ENCODE measurements at places on chromosomes 2 and 18.

- DNase-seq = no peak
Observed at GRCh38 chr2:203432811-203433210, 102.3 kb downstream of the RAPH1 start.

- DNase-seq = no peak
Observed at GRCh38 chr2:231866450-231866849, 59.7 kb downstream of the NPPC start.

GRCh38 chr2:148534416-148535204 is 109.9 kb upstream of the EPC2 start:
- DNase-seq = no peak

DNA sequence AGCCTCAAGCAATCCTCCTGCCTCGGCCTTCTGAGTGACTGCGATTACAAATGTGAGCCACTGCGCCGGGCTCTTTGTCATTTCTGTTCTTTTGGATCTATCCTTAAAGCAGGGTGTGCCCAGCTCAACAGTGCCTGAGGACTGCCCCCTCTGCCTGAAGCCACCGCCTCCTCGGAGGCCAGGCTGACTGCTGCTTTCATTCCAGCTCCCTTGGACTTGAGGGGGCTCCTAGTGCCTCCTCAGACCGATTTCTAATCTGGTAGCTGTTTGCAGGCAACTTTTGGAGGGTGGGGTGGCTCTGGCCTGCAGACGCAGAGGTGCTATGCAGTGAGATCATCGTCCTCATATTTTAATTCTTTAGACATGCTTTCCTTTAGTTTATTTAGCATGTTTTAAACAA is 35.9 kb upstream of the KLF11 start:
- DNase-seq = no peak

GRCh38 chr2:234764372-234764771 is 187.4 kb upstream of the SH3BP4 start:
- no peak for DNase-seq

DNA sequence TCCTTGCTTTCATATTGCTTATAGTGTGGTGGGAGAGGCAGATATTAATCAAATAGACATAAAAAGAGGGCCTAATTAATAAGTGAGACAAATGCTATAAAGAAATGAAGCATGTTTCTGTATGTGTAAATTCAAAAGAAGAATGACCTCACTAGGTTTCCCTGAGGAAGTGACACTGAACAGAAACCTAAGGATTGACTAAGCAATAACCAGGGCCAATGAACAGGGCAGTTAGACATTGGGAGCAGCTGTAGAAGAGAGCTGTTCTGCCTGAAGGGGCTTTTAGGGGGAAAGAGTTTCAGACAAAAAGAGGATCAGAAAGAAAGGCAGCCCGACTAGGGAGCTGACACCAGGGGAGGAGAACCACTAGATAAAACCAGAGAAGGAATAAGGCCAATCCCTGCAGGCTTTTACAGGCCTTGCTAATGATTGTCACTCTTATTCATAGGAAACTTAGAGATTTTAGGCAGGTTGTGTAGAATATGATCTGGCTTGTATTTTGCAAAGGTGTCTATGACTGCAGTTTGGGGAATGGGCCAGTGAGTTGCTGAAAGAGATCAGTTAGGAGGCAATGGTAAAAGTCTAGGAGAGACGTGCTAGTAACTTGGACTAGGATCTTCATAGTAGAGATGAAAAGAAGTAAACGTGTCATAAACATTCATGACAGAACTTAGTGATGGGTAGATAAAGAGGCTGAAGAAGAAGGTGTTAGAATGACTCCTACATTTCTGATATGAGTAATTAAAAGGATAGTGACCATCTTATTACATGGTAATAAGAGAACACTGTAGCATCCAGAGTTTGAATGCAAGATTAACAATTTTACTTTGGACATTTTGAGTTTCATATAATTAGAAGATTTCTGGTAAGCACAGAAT is 26.8 kb upstream of the NABP1 start:
- no peak for DNase-seq

DNA sequence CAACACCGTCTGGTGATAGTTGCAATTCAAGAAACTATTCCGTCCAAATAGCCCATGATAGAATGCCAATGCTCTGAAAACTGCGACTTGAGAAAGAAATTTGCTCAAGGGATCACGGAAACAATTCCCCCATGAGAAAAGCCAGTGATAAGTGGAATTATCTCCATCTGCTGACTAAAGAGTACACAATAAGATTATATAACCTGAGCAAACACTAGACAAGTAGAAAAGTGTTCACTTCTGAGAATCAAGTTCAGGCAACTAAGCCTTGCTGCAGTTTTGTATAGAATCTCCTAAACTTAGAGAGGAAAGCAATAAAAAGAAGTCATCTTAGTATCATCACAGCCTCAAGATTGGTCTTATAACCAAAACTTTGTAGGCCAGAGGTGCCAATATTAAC is 336.3 kb upstream of the NRXN1 start:
- no peak for DNase-seq

DNA sequence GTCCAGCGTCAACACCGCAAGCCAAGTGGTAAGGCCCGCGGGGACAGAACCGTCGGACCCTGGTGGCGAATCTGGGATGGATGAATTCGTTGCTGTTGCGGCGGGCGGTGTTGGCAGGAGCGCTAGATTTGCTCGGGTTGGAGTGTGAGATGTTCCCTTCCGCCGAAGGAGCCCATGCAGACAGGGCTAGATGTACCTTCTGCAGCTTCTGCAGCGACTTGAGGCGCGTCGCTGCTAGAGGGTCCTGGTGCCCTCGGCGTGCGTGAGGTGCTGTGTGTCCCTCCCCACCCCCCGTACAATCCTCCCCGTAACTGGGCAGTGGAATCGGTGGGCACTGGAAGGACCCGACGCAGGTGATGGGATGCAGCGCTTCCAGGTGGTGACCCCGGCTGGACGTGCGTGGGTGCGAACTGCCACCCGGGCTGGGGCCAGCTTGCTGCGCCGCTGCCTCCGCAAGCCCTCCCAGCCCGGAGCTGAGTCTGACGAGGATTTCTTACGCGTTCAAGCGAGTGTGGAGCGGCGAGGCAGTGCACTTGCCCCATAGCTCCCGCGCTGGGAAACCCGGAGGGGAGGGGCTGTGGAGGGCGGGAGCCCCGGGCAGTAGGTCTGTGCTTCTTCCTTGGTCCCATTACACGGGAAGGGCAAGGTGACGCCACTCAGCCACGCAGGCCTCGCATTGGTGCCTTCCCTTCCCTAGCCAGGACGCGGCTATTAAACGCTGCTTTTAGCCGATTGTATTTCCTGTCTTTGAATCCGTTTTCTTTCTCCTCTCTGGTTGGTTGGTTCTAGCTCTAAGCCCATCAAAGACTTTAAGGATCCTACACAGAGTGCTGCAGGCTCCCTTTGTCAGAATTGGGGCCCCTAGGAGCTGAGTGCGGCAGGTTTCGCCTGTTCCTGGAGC is 34.2 kb downstream of the CHRNA1 start:
- DNase-seq = peak; percentile 44

DNA sequence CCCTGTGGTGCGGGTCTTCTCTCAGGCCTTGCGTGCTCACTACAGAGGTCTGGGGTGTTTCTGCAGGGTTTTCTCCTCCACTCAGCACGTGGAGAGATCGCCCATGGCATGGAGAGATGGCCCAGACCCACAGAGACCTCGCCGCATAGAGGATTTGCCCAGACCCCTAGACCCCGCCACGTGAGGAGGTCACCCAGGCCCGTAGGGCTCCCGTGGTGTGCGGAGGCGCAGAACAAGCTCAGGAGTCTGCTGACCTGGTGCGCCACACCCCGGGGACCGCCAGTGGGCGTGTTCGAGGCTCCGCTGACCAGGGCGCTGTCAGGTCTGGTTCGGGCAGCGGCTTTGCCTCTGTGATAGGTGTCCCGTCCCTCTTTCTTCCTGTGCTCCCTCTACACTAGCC is 64.5 kb downstream of the ADI1 start:
- no peak for DNase-seq

GRCh38 chr2:165791421-165792103 is 2.5 kb downstream of the GALNT3 start:
- DNase-seq = no peak

GRCh38 chr18:48803518-48803917 is 147.2 kb downstream of the SMAD7 start:
- no peak for DNase-seq

DNA sequence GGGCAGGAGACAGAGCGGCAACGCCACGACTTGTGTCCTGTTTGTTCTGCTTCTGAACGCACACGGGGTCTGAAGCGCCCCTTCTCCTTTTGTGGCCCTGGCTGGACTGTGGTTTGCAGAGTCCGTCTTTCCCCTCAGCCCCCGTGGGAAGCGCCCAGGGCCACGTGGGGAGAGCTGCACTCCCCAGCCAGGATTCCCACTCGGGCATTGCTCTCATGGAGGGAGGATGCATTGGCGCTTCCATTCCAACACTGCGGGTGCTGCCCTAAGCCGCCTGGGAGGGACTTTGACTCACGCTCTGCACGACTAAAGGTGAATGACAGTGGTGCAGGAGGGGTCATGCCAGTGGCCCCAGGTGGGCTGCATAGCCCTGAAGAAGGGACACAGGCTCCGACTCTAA is 52.5 kb downstream of the TIMM21 start:
- DNase-seq = no peak

DNA sequence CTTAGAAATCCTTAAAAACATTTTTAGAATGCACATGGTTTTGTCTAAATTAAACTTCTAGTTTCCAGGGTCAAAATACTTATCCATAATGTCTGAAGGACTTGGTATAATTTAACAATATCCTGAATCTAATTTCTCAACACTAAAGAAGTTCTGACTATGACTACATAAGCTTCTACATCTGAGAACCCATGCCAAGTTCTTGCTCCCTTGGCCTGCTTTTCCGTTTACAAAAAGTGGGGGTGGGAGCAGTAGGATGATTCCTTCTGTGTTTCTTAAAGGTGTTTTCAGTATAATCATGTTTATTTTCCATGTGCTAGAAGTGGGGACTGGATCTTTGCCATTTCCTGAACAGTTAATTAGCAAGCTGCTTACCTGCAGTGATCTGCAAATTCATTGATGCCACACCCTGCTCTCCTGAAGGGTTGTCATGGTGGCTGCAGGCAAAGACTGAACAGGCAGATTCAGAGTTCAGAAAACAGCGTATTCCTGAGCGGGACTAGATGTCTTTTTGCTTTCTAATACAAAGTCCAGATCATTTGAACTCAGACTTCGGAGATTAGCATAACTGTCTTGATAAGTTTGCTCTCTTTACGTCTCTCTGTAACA is 36.2 kb downstream of the ADNP2 start:
- DNase-seq = no peak

- DNase-seq = no peak
Observed at GRCh38 chr2:206031162-206031784, 54.7 kb downstream of the INO80D start.

DNA sequence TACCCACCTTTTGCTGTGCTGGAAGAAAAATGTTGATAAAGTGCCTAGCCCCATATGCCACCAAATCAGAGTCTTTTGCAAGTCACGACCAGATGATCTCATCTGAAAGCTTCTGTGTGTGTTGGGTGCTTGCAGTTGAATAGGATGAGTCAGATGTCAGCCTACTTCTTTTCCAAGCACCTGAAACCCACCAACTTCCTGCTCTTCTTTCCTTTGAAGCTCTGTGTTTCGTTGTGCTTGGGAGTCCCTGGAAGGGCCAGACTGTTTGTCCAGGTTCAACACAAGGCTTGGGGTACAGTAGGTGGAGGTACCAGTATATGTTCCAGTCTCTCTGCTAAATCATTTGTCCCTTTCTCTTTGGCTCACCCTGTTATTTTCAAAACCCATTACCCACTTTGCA is 36.8 kb upstream of the LCLAT1 start:
- DNase-seq = no peak

DNA sequence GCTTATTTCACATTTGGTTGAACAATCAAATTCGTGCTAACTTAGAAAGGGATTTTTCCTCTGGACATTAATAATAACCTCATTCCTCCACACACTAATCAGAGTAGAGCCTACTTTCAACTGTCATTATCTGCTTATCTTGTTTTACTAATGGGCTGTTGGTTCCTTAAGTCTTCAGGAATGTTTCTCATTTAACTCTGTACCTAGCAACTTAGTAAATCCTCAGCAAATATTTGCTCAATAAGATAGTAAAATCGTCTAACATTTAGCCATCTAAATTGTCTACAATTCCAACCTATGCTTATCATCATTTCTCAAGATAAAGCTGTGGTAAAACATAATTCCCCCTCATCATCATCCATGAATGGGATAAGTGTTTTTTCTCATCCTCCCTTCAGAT is 98.1 kb downstream of the CDH2 start:
- DNase-seq = no peak

GRCh38 chr2:157856187-157856515 is 20.0 kb downstream of the ACVR1 start:
- no peak for DNase-seq

DNA sequence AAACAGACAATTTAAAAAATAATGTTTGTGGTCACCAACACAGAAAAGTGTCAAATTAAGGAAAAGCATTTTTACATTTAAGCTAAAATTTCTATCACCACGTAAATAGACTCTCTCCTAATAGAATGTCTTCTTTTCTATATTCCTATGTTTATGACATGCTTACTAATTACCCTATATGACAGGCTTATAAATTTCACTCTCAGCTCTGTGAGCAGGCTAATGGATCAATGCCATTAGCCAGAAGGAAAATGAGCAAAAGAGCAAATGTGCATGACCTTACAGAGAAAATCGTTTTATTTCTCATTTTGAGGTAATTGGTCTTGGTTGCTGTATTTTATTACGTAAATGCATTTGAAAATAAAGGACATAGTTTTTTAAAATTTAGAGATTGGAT is 209.7 kb downstream of the TMX3 start:
- DNase-seq = no peak

- no peak for DNase-seq
Observed at GRCh38 chr2:179412112-179412511, 147.5 kb upstream of the SESTD1 start.

GRCh38 chr2:235328991-235329390 is 164.9 kb upstream of the AGAP1 start:
- DNase-seq = no peak

DNA sequence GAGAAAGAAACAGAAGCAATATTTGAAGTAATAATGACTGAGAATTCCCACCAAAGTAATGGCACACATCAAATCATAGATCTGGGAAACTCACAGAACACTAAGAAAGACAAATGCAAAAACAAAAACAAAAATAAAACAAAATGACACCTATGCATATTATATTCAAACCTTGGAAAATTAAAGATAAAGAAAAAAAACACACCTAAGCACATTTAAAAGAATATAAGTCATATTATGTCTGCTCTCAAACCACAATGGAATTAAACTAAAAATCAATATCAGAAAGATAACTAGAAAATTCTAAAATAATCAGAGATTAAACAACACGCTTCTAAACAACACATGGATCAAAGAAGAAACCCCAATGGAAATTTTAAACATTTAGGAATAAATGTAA is 59.7 kb upstream of the GALNT5 start:
- DNase-seq = no peak

DNA sequence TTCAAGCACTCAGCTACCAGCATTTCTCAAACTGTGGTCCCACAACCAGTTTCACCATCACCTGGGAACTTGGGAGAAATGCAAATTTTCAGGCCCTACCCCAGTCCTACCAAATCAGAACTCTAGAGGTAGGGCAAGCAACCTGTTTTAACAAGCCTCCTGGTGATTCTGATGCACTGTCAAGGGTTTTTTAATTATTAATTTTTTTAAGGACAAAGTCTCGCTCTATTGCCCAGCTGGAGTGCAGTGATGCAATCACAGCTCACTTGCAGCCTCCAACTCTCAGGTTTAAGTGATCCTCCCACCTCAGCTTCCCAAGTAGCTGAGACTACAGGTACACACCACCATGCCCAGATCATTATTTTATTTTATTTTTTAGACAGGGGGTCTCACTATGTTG is 7.8 kb downstream of the ACMSD start:
- DNase-seq = no peak
